ENCODE measurements at places on chromosomes 11 and 22. TPM values are rescaled to one million over a fixed set of nuclear protein-coding genes. Genes with fewer than 3 reads are reported as not detected.

PARVA gene
- total RNA-seq = 58.1 TPM

B3GAT1 gene
- 0.07 TPM for total RNA-seq

RAB38 gene
- total RNA-seq = 8.6 TPM

KRTAP5-8 gene
- total RNA-seq = not detected

ZNF214 gene
- total RNA-seq = 1.9 TPM

APOA5 gene
- total RNA-seq = not detected

OR8U1 gene
- not detected for total RNA-seq

UQCR10 gene
- total RNA-seq = 35.0 TPM

UBQLNL gene
- 0.07 TPM for total RNA-seq

RIMBP3C gene
- not detected for total RNA-seq

PNPLA5 gene
- total RNA-seq = not detected

LRRC55 gene
- not detected for total RNA-seq

OR2AT4 gene
- not detected for total RNA-seq

KDM4E gene
- total RNA-seq = not detected

SELENOO gene
- total RNA-seq = 18.5 TPM

POU2F3 gene
- total RNA-seq = not detected

NLRP6 gene
- not detected for total RNA-seq

APOBEC3H gene
- total RNA-seq = 0.40 TPM

SEPTIN5 gene
- 13.1 TPM for total RNA-seq

DEPDC7 gene
- 0.66 TPM for total RNA-seq

OR5A1 gene
- not detected for total RNA-seq

SLC5A1 gene
- not detected for total RNA-seq

DENND5A gene
- total RNA-seq = 136 TPM

NAALAD2 gene
- 0.66 TPM for total RNA-seq

CASP1 gene
- 6.6 TPM for total RNA-seq

C22orf31 gene
- not detected for total RNA-seq

DEUP1 gene
- total RNA-seq = not detected

MS4A15 gene
- not detected for total RNA-seq

WT1 gene
- total RNA-seq = not detected

SYT7 gene
- 0.36 TPM for total RNA-seq

PDE2A gene
- 12.1 TPM for total RNA-seq

OR5T3 gene
- not detected for total RNA-seq

Measured in thoracic aorta endothelial cell (primary cell).